ENCODE measurements at places on chromosomes 13 and 19. TPM values are rescaled to one million over a fixed set of nuclear protein-coding genes. Genes with fewer than 3 reads are reported as not detected.

The ZNF525 gene
- 7.8 TPM for total RNA-seq

The ERICH6B gene
- not detected for total RNA-seq

The TMEM238 gene
- total RNA-seq = not detected

The SIAH3 gene
- under 0.01 TPM for total RNA-seq

The JSRP1 gene
- total RNA-seq = 79.3 TPM

The YJU2 gene
- total RNA-seq = 14.6 TPM

The ZNF667 gene
- total RNA-seq = 4.7 TPM

The TMEM190 gene
- not detected for total RNA-seq

The AP3D1 gene
- total RNA-seq = 33.4 TPM

The NAPSA gene
- total RNA-seq = not detected

The ZNF723 gene
- not detected for total RNA-seq

The CCDC70 gene
- not detected for total RNA-seq

The PRTN3 gene
- 4.7 TPM for total RNA-seq

The CPAMD8 gene
- 3.7 TPM for total RNA-seq

The IZUMO4 gene
- total RNA-seq = 2.1 TPM

The SOX1 gene
- total RNA-seq = not detected

The INSL3 gene
- total RNA-seq = not detected

The CD177 gene
- total RNA-seq = 5.2 TPM

The DAND5 gene
- total RNA-seq = not detected

The EXOC3L2 gene
- 2.1 TPM for total RNA-seq

The SPIB gene
- total RNA-seq = under 0.01 TPM

The B9D2 gene
- total RNA-seq = 2.1 TPM

The ZNF99 gene
- total RNA-seq = under 0.01 TPM

The KLC3 gene
- 0.52 TPM for total RNA-seq

The ZNF229 gene
- 6.8 TPM for total RNA-seq

The F7 gene
- total RNA-seq = under 0.01 TPM

The NMRK2 gene
- 48.5 TPM for total RNA-seq

The WASF3 gene
- total RNA-seq = 4.7 TPM

The HCN2 gene
- not detected for total RNA-seq

The ZNF845 gene
- total RNA-seq = 3.7 TPM

The C19orf67 gene
- not detected for total RNA-seq

The IGSF23 gene
- not detected for total RNA-seq

The TNNT1 gene
- total RNA-seq = 540 TPM
